ENCODE measurements at places on chromosomes 1 and 21.

- DNase-seq = no peak
Measured at GRCh38 chr1:99964806-99965205, 5.0 kb upstream of the SLC35A3 start.

DNA sequence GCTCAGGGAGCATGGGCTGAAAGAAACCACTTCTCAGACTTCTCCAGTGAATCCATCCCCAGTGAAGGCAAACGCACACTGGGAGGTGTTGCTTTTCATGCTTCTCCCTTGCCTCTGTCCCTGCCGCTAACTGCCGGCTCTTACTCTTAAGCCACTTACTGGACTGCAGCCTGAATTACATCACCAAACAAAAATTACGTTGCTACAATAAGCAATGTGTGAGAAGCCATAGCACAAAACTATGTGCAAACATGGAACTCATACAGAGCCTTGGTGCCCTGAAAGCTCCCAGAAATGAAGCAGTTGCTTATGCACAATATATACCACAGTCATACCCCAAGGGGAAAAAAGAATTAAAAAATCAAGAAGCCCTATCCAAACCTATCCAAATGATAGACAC, 375.2 kb downstream of the KCNH1 start:
- no peak for DNase-seq

- DNase-seq = peak; percentile 59
Measured at GRCh38 chr21:43866260-43866629, 1.2 kb downstream of the AGPAT3 start.

GRCh38 chr1:240683576-240683975, 71.6 kb upstream of the GREM2 start:
- DNase-seq = no peak

GRCh38 chr1:214216779-214217178, 64.2 kb upstream of the SMYD2 start:
- no peak for DNase-seq

GRCh38 chr1:15538771-15539170, 12.1 kb downstream of the DNAJC16 start:
- peak; percentile 91 for DNase-seq
